ENCODE measurements at places on chromosomes 12 and 14. TPM values are rescaled to one million over a fixed set of nuclear protein-coding genes. Genes with fewer than 3 reads are reported as not detected.

DNA sequence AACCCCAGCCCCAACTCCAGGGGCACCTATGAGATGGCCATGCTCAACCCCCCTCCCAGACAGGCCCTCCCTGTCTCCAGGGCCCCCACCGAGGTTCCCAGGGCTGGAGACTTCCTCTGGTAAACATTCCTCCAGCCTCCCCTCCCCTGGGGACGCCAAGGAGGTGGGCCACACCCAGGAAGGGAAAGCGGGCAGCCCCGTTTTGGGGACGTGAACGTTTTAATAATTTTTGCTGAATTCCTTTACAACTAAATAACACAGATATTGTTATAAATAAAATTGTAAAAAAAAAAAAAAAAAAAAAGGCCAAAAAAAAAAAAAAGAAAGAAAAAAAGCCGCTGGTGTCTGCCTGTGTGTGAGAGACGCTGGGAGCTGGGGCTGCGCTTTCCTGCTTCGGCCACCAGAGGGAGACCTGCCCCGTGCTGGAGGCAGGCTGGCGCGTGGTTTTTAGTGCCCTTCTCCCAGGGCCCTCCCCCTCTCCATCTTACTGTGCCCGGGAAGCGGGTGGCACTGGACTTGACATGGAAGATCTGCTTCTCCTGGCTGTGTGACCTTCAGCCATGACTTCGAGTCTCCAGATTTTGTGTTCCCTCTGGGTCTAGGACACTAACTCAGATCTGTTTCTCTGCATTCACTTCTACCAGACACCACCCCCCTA lies 3.4 kb upstream of the NXPH4 start:
- no peaks in the 10 kb centered on the region for H3K36me3 ChIP-seq
- H3K27ac ChIP-seq, result no peak overlapping the region
- H3K4me1 ChIP-seq, result peaks cover 30% of the 10 kb centered on the region
- H3K4me3 ChIP-seq, result no peak overlapping the region
- DNase-seq, result peak; percentile 76

GRCh38 chr14:84541018-84541417 lies 988.9 kb upstream of the FLRT2 start:
- DNase-seq, result no peak
- H3K27ac ChIP-seq, result no peak overlapping the region
- H3K27me3 ChIP-seq, result no peaks in the 10 kb centered on the region

The UTP20 gene
- 34.6 TPM for total RNA-seq

GRCh38 chr12:116201908-116202307 lies 75.6 kb downstream of the MED13L start:
- peaks cover 14% of the 10 kb centered on the region for H3K4me1 ChIP-seq
- peaks cover 7% of the 10 kb centered on the region for H3K36me3 ChIP-seq
- H3K4me3 ChIP-seq, result no peak overlapping the region
- no peak overlapping the region for H3K27ac ChIP-seq
- no peaks in the 10 kb centered on the region for H3K27me3 ChIP-seq
- DNase-seq, result no peak

The OVCH1 gene
- not detected for total RNA-seq

- H3K4me3 ChIP-seq, result no peak overlapping the region
- no peak overlapping the region for H3K27ac ChIP-seq
- no peaks in the 10 kb centered on the region for H3K4me1 ChIP-seq
- DNase-seq, result no peak
- no peaks in the 10 kb centered on the region for H3K36me3 ChIP-seq
- no peaks in the 10 kb centered on the region for H3K27me3 ChIP-seq
Observed at GRCh38 chr14:54108481-54109471, 152.2 kb upstream of the BMP4 start.

DNA sequence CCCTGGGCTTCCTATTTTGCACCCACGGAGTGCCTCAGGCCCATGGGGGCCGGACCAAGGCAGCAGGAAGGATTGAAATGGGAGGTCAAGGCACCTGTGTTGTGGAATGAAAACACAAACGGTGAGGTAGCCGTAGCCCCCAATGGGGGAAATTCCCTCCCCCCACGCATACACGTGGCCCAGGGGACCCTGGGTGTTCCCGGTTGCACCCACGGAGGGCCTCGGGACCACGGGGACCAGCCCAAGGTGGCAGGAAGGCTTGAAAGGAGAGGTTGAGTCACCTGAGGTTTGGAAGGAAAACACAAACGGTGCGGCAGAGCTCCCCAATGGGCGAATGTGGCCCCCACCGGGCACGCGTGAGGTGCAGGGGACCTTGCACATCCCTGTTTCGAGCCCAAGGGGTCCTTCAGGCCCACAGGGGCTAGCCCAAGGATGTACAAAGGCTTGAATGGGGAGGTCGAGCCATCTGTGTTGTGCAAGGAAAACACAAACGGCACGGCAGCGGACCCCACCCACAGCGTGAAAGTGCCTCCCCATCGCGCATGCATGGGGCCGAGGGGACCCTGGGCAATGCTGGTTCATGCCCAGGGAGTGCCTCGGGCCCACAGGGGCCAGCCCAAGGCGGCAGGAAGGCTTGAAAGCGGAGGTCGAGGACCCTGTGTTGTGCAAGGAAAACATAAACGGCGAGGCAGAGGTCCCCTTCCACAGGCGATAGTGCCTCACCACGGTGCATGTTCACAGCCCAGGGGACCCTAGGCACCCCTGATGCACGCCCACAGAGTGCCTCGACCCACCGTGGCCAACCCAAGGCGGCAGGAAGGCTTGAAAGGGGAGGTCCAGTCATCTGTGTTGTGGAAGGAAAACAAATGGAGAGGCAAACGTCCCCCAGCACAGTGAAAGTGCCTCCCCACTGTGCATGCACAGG lies 376.7 kb downstream of the ALG10 start:
- H3K27me3 ChIP-seq, result no peaks in the 10 kb centered on the region
- DNase-seq, result no peak
- no peak overlapping the region for H3K27ac ChIP-seq
- no peaks in the 10 kb centered on the region for H3K36me3 ChIP-seq
- no peak overlapping the region for H3K4me3 ChIP-seq

- peak overlapping the region; percentile 83 for H3K4me3 ChIP-seq
- H3K27ac ChIP-seq, result peak overlapping the region; percentile 72
- H3K27me3 ChIP-seq, result no peaks in the 10 kb centered on the region
- peaks cover 37% of the 10 kb centered on the region for H3K4me1 ChIP-seq
- peak; percentile 72 for DNase-seq
- H3K36me3 ChIP-seq, result no peaks in the 10 kb centered on the region
Observed at GRCh38 chr14:102314242-102315011, 5.1 kb upstream of the ZNF839 start.

The ZFHX2 gene
- total RNA-seq, result 2.5 TPM

All from activated T-helper 2 cell treated with anti-CD3 and anti-CD28 coated beads, Interferon-gamma antibody, Interleukin-2, Interleukin-4, amounts not matched to agents 10 μg/mL and 5 μg/mL and 100 μg/mL, durations not matched to agents 14 hours and 24 hours and 36 hours (primary cell).